ENCODE measurements at places on chromosomes 11 and 22. TPM values are rescaled to one million over a fixed set of nuclear protein-coding genes. Genes with fewer than 3 reads are reported as not detected.

DNA sequence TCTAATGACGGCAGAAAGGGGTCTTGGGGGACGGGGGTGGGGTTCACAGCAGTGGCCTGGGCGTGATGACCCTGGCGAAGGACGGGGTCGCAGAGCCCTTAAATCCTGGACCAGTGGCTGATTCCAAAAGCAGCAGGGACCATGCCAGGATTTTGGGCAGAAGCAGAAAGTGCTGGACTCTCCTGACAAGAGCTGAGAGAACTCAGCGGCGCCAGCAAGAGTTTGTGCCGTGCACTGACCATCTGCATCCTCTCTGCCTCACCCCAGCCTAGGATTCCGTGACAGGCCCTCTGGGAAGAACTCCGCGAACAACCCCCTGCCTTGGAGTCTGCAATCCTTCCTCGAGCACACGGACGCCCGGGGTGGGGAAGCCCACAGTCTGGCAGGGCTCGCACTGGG lies 644 bp upstream of the NDUFV1 start:
- no peak for DNase-seq

TMEM45B gene
- 19.8 TPM for polyA plus RNA-seq

DNA sequence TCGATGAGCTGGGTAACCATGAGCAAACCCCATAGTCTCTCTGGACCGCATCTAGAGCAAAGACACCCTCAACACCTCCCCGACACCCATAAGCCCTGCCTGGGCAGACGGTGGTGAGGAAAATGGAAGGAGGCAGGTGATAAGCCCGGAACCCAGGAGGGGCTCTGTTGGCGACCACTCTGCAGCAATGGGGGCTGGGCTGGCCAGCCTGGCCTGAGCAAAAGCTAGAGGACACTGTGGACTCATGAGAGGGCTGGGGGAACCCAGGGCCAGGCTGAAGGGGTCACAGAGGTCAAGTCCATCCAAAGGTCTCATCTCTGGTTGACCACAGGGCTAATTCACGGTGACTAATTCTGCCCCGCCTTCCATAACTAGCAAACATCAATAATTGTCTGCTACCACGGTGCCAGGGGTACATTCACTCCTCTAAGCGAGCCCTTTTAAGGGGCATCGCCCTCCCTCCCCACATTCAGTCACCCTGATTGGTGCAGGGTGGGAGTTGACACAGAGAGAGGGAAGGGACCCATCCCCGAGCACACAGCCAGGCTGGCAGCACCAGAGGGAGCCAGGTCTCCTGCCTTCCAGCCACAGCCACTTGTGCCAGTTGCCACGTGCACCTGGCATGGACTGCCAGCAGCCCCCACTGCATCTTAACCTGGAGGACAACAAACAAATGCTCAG lies 4.0 kb downstream of the PYGM start:
- DNase-seq, result no peak

SLC43A3 gene
- 22.0 TPM for polyA plus RNA-seq

DNA sequence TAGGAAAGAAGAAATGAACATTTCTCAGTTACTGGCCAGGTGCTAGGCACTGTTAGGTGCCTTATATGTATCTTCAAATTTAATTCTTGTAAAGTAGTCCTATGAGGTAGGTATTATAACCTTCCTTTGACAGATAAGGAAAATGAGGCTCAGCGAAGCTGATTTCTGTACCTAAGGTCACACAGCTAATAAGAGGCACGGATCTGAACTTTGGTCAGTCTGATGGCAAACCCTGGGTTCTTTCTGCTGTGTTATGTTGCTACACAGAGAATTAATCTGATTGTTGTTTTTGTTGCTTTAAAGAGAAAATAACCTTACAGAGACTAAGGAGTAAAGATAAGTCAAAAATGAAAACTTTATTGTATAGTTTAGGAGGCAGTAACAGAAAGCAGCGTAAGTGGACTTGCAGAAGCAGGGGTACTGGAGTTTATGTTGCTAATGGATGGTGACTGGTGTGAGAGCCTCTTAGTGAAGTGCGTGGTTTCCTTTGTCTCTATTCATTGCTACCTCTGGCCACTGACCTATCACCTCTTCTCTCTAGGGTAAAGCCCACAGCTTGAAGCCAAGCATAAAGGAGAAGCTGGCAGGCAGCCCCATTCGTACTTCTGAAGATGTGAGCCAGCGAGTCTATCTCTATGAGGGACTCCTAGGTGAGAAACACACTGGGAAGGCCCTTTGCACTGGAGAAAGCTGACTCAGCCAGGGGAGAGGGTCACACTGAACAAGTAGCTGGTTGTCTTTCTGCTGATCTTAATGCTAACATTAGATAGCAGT lies 38.3 kb downstream of the MADD start:
- DNase-seq, result no peak

GRCh38 chr11:46597609-46598219 lies 3.9 kb upstream of the AMBRA1 start:
- DNase-seq, result no peak

DNA sequence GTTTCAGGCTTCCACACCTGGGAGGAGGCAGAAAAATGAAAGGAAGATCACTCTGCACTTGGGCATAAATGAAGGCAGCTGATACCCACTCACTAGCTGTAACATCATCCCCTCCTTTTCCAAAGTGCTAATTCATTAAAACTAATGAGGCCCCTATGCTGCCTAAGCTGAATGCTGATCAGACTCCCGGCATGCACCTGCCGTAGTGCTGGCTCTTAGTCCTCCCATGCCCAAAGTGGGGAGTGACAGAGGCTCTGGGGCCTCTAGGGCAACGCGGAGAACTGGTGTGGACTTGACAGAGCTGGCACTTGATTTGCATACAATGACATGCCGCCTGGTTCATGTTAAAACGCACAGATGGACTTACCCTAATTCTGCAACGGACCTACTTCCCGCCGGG lies 96.5 kb upstream of the NCAM1 start:
- DNase-seq, result no peak

- DNase-seq, result peak; percentile 16
These were observed at the start of gene SMTNL1 for GRCh38 chr11:57536947-57537619. TSS of gene SMTNL1 (plus strand) at chr11:57537595. CDS start at chr11:57542643, 5,048 bp downstream.

BRSK2 gene
- 0.56 TPM for polyA plus RNA-seq

GRCh38 chr22:25757686-25758085 lies 15.7 kb downstream of the MYO18B start:
- DNase-seq, result no peak

- no peak for DNase-seq
These were observed 2.0 kb upstream of the SBF1 start for GRCh38 chr22:50476868-50477267.

DNA sequence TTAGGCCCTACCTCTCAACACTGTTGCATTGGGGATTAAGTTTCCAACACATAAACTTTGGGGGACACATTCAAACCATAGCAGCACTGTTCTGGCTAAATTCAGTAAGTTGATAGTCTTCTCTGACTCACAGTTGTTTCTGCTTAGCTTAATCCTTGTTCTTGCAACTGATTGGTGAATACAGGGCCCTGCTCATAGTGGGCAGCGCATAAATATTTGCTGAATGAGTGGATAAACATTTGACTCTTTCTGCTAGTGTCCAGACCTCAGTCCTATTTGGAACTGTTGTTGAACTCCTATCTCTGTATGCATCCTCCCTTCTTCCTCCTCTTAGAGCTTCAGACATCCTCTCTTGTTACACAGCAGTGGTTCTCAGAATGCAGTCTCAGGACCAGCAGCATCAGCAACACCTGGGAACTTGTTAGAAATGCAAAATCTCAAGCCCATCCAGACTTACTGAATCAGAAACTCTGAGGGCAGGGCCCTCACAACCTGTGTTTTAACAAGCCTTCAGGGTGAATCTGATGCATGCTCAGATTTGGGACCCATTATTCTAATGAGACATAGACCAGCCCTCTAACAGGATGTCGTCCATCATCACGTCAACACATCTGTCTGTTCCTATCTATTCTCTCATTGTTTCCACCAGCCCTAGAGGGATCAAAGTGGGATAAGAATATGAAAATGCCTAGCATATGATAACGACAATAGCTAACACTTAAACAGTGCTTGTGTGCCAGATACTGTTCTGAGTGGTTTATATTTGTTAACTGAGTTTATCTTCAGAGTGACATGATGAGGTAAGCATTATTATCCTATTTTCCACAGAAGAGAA lies 22.3 kb downstream of the SPON1 start:
- DNase-seq, result no peak

- DNase-seq, result no peak
These were observed 44.0 kb upstream of the SLC1A2 start for GRCh38 chr11:35463331-35463751.

- DNase-seq, result no peak
These were observed 24.6 kb downstream of the MRGPRD start for GRCh38 chr11:68956142-68956541.

GRCh38 chr11:61080986-61081590 lies 21.2 kb upstream of the CD5 start:
- DNase-seq, result no peak

ELMOD1 gene
- polyA plus RNA-seq, result 0.16 TPM

DNA sequence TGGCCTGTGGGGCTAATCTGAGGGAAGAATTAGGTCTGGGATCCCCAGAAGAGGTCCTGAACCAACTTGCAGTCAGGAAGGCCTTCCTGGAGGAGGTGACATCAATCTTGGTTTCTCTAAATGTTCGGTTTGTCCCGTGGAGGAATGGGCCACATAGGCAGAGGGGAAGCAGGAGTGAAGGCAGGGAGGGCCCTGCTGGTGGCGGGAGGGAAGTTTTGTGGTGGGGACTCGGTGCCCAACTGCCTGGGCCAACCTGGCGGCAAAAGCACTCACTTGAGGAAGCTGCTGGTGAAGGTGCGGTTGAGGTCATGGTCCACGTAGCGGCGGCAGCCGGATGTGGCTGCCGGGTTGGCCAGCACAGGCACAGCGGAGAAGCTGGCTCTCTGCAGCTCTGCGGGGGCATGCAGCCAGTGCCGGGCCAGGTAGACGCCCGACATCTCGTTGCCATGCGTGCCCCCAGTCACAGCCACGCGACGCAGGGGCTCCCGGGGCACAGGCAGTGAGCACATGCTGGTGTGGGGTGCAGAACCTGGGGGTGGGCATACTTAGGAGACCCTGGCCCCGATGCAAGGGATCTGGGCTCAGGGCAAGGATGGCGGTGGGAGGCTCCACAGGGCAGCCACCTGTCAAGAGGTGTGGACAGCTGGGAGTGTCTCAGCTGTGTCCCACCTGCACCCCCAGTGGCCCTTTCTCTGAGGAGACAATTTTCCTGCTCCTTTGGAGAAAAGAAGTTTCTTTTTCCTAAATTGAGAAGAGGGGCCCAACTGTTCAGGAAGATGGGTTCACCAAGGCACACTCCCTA lies 3.8 kb downstream of the ACY3 start:
- no peak for DNase-seq

UBQLN3 gene
- polyA plus RNA-seq, result not detected

- no peak for DNase-seq
These were observed 37.1 kb downstream of the HIRA start for GRCh38 chr22:19394274-19395050.

SLC22A9 gene
- not detected for polyA plus RNA-seq

POU2F3 gene
- 0.92 TPM for polyA plus RNA-seq

DNA sequence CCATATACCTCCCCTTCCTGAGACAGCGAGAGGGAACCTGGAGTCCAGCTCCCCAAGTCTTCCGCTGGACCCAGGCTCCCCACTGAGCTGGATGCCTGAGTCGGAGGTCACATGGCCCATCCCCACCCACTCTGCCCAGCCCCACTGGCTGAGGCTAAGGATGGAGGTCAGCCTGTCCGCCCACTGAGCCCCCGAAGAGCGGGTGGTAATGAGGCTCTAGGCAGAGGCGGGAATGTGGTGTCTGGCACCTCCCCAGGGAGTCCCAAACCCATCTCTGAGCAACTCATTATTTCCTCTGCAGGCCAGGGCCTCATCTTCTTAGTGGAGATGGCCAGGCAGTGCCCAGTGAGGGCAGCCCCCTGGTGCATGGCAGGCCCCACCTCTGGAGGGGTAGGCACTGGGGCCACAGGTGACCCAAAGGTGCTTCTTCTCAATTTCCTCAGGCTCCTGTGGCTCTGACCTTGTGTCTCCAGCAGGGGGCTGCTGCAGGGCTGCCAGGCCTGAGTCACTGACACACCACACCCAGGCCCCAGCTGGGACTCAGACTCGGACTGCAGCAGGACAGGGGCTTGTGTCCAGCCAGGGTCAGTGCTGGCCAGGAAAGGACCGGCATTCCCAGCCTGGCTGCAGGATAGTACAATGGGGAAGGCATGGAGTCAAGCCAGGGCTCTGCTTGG lies 10.2 kb upstream of the PDE2A start:
- no peak for DNase-seq

GRCh38 chr22:27239520-27239919 lies 562.0 kb downstream of the MN1 start:
- DNase-seq, result no peak

RFPL1 gene
- polyA plus RNA-seq, result 1.2 TPM

DNA sequence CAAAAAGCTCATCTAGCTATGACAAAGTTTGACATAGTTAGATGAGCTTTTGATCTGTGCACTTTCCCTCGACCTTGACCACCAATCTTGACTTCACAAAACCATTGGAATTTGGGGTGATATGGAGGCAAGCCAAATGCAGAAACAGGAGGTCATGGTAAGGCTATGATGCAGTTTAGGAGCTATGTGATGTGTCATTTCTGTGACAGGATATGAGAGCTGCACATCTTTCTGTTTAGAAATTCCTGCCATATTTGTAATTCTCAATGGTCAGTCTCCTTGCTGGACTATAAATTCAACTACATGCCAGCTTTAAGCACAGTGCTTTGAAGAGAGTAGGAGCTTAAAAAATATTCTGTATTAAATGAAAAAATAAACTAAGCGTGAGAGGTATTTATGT lies 12.9 kb downstream of the OR51B6 start:
- DNase-seq, result no peak

- no peak for DNase-seq
These were observed 80.1 kb downstream of the ADAMTS15 start for GRCh38 chr11:130528298-130529261.

DNA sequence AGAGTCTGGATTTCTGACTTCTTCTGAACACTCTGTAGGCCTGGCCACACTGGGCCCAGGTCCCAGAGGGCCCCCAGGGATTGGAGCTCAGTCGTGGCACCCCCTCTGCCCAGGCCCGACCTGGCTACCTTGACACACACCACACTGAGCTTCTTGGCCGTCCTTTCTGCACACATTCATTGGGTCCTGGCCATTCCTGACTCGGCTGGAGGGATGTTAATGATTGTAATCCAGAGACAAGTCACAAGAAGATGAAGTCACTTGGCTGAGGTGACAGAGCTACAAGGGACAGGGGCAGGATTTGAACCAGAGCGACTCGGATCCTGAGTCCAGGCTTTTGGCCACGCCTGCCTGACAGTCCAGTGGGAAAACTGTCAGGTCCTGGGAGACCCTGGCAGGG lies 23.9 kb upstream of the PDGFB start:
- DNase-seq, result no peak

FUT4 gene
- 5.9 TPM for polyA plus RNA-seq

INPP5J gene
- 3.6 TPM for polyA plus RNA-seq

- DNase-seq, result peak; percentile 51
These were observed 2.7 kb downstream of the CRYBB3 start for GRCh38 chr22:25202290-25202921.

OR51B5 gene
- polyA plus RNA-seq, result 0.33 TPM

- no peak for DNase-seq
These were observed 67.2 kb upstream of the ALX4 start for GRCh38 chr11:44377121-44377520.

All from renal cortex interstitium (tissue), 15 donors.